ENCODE measurements at places on chromosomes 3 and 15. TPM values are rescaled to one million over a fixed set of nuclear protein-coding genes. Genes with fewer than 3 reads are reported as not detected.

DNA sequence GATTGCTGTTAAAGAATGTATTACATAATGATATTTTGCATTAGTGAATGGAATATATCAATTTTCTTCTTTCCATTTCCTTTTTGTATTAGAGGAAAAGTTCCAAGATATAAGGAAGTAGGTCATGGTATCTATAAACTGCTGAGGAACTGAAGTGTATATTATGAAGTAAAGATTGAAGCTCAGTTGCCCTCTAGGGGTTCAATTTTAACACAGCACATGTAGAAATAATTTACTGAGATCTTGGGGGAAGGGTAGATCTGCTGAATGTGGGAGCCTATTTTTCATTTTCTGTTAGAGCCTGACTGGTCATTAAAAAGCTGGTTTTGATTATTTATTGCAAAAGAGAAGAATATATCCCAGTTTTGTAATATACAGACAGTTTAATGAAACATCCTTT lies 45.2 kb downstream of the CMC1 start:
- no peak for DNase-seq

- DNase-seq: peak; percentile 32
Observed at GRCh38 chr3:179768080-179768479, 115.2 kb downstream of the USP13 start.

The HYAL2 gene
- polyA plus RNA-seq: 59.7 TPM

GRCh38 chr3:156472150-156472549 lies 82.8 kb downstream of the SSR3 start:
- DNase-seq: no peak
